ENCODE measurements at places on chromosomes 6 and 20. TPM values are rescaled to one million over a fixed set of nuclear protein-coding genes. Genes with fewer than 3 reads are reported as not detected.

- peaks cover 37% of the 10 kb centered on the region for H3K4me1 ChIP-seq
- no peak overlapping the region for H3K27ac ChIP-seq
- no peaks in the 10 kb centered on the region for H3K27me3 ChIP-seq
- H3K36me3 ChIP-seq, result no peaks in the 10 kb centered on the region
- no peak for DNase-seq
Observed at GRCh38 chr20:62030357-62030756, 35.3 kb downstream of the TAF4 start.

OR2B6 gene
- total RNA-seq, result not detected

GRCh38 chr6:137495703-137496336 is 1.6 kb upstream of the OLIG3 start:
- H3K4me3 ChIP-seq, result no peak overlapping the region
- H3K27ac ChIP-seq, result no peak overlapping the region
- H3K4me1 ChIP-seq, result peaks cover 37% of the 10 kb centered on the region
- H3K36me3 ChIP-seq, result no peaks in the 10 kb centered on the region

GRCh38 chr6:149190224-149190831 is 127.2 kb upstream of the TAB2 start:
- no peaks in the 10 kb centered on the region for H3K4me1 ChIP-seq
- H3K4me3 ChIP-seq, result no peak overlapping the region
- DNase-seq, result no peak
- H3K36me3 ChIP-seq, result no peaks in the 10 kb centered on the region
- H3K27ac ChIP-seq, result no peak overlapping the region

GRCh38 chr6:22774129-22774528 is 204.8 kb downstream of the HDGFL1 start:
- H3K4me3 ChIP-seq, result no peak overlapping the region
- H3K4me1 ChIP-seq, result no peaks in the 10 kb centered on the region

DNA sequence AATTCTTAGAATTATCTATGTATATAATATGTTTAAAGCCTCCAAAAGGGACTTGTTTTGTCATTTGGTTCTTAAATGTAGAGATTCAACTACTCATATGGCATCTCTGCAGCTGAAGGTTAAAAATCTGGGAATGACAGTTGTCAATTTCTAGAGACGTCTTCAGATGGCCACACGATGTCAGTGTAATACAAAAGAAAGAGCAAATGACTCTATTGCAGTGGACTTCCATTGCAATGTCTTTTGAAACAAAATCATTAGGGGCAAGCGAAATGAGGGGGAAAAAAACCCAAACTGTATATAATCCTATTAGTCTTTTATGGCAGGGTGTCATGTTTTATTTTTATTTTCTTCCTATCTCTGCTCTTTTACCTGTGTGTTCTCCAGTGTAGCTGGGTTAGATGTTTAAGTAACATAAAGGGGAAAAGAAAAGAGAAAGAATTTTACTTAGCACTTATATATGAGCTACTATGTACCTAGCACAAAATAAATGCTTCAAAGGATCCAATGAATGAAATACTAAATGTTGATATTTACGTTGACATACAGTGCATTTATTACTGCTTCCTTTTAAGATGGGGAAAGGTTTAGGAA is 26.2 kb downstream of the CCN2 start:
- H3K36me3 ChIP-seq, result no peaks in the 10 kb centered on the region
- no peak for DNase-seq
- no peaks in the 10 kb centered on the region for H3K27me3 ChIP-seq

PDE7B gene
- total RNA-seq, result 8.0 TPM

GRCh38 chr6:108167449-108168089 is 1.7 kb downstream of the NR2E1 start:
- peaks cover 66% of the 10 kb centered on the region for H3K27me3 ChIP-seq
- H3K4me1 ChIP-seq, result peaks cover 54% of the 10 kb centered on the region
- peak overlapping the region; percentile 14 for H3K4me3 ChIP-seq
- DNase-seq, result no peak

COL19A1 gene
- 1.3 TPM for total RNA-seq

SLC35D3 gene
- not detected for total RNA-seq

- DNase-seq, result no peak
- no peak overlapping the region for H3K4me3 ChIP-seq
- no peaks in the 10 kb centered on the region for H3K27me3 ChIP-seq
Observed at GRCh38 chr6:120771019-120771418, 563.3 kb downstream of the TBC1D32 start.

DNA sequence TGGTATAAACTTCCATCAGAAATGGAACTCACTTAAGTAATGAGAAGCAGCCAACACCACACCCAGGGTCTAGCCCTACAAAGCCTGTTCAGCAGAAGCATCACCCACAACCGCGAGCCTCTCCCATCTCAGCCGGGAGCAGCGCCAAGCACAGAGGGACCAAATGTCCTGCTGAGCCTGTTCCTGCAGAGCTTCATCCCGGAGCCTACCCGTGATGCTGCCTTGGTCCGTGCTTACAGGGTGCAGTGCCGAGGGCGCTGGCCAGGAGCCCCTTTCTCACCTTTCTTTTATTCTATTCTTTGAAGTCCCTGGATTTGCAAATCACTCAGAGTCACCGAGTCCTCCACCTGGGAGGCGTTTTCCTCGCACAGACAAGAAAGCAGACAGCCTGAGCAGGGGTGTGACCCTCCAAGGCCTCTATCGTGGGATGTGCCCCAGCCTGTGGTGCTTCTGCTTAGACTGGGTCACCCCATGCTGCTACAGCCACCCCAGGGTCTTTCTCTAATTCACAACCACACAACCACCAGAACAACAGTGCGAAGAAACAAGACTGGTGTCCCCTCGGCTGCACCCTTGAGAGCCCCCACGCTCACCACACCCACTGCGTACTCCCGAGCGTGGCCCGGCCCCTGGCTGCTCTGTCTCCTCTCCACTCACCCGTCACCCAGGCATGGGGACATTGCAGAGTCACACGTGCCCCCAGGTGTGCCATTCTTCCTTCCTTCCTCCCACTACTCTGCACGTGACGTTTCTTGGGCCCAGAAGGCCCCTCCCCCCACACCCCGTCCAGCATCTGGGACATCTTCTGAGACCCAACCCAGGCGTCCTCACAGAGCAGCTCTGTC is 92.2 kb upstream of the MPC1 start:
- no peak for DNase-seq
- no peak overlapping the region for H3K27ac ChIP-seq
- no peaks in the 10 kb centered on the region for H3K4me1 ChIP-seq
- no peak overlapping the region for H3K4me3 ChIP-seq
- no peaks in the 10 kb centered on the region for H3K27me3 ChIP-seq

- no peak overlapping the region for H3K27ac ChIP-seq
- no peak for DNase-seq
- H3K27me3 ChIP-seq, result no peaks in the 10 kb centered on the region
- no peaks in the 10 kb centered on the region for H3K36me3 ChIP-seq
- peaks cover 20% of the 10 kb centered on the region for H3K4me1 ChIP-seq
Observed at GRCh38 chr6:28357036-28357435, 7.3 kb downstream of the ZKSCAN3 start.

- no peaks in the 10 kb centered on the region for H3K36me3 ChIP-seq
- no peak overlapping the region for H3K4me3 ChIP-seq
- peaks cover 54% of the 10 kb centered on the region for H3K4me1 ChIP-seq
Observed at GRCh38 chr6:13524801-13525508, 37.6 kb upstream of the GFOD1 start.

ANKRD66 gene
- total RNA-seq, result not detected

DNA sequence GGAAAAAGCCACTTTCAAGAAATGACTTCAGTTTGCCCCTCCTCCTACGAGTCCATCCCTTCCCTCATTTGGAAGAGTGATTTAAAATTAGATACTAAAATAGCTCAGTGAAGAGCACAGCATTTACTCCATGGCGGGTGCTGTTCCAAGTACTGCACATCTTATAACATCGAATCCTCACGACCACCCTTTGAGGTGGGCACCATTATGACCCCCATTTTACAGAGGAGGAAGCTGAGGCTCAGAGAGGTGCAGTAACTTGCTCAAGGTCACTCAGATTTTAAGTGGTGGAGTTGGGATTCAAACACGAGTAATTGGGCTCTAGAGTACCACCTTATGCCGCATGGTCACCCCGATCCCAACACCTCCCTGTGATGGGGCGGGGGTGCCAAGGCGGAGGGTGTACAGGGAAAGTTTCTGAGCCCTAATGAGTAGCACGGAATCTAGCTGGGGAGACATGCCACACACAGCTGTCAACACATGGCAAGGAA is 25.5 kb downstream of the TTBK1 start:
- peak overlapping the region; percentile 67 for H3K27ac ChIP-seq
- no peak for DNase-seq
- H3K27me3 ChIP-seq, result no peaks in the 10 kb centered on the region
- no peaks in the 10 kb centered on the region for H3K36me3 ChIP-seq
- H3K4me3 ChIP-seq, result no peak overlapping the region

- H3K4me1 ChIP-seq, result no peaks in the 10 kb centered on the region
- no peak overlapping the region for H3K4me3 ChIP-seq
- H3K27ac ChIP-seq, result no peak overlapping the region
- no peaks in the 10 kb centered on the region for H3K27me3 ChIP-seq
- DNase-seq, result no peak
Observed at GRCh38 chr6:159023893-159024292, 20.9 kb downstream of the TAGAP start.

- DNase-seq, result peak; percentile 71
- no peak overlapping the region for H3K27ac ChIP-seq
- no peaks in the 10 kb centered on the region for H3K27me3 ChIP-seq
- H3K4me3 ChIP-seq, result no peak overlapping the region
- H3K4me1 ChIP-seq, result peaks cover 10% of the 10 kb centered on the region
- no peaks in the 10 kb centered on the region for H3K36me3 ChIP-seq
Observed at GRCh38 chr20:62156592-62157386, 13.2 kb downstream of the SS18L1 start.

TAF4 gene
- 11.3 TPM for total RNA-seq

GRCh38 chr20:11520596-11520995 is 397.1 kb upstream of the BTBD3 start:
- no peaks in the 10 kb centered on the region for H3K27me3 ChIP-seq
- H3K4me3 ChIP-seq, result no peak overlapping the region

- peak; percentile 26 for DNase-seq
- H3K27me3 ChIP-seq, result peaks cover 81% of the 10 kb centered on the region
- H3K36me3 ChIP-seq, result no peaks in the 10 kb centered on the region
- peak overlapping the region; percentile 62 for H3K4me3 ChIP-seq
- H3K27ac ChIP-seq, result peak overlapping the region; percentile 53
Observed at GRCh38 chr6:45422503-45423110, 44.9 kb upstream of the SUPT3H start.

SLC22A7 gene
- total RNA-seq, result 0.15 TPM

GRCh38 chr6:131936156-131936555 is 15.0 kb downstream of the CCN2 start:
- H3K4me3 ChIP-seq, result no peak overlapping the region
- H3K27me3 ChIP-seq, result no peaks in the 10 kb centered on the region
- no peak for DNase-seq

- H3K27ac ChIP-seq, result no peak overlapping the region
- no peak overlapping the region for H3K4me3 ChIP-seq
- H3K27me3 ChIP-seq, result no peaks in the 10 kb centered on the region
Observed at GRCh38 chr20:23438661-23439060, 824 bp upstream of the CSTL1 start.

DNA sequence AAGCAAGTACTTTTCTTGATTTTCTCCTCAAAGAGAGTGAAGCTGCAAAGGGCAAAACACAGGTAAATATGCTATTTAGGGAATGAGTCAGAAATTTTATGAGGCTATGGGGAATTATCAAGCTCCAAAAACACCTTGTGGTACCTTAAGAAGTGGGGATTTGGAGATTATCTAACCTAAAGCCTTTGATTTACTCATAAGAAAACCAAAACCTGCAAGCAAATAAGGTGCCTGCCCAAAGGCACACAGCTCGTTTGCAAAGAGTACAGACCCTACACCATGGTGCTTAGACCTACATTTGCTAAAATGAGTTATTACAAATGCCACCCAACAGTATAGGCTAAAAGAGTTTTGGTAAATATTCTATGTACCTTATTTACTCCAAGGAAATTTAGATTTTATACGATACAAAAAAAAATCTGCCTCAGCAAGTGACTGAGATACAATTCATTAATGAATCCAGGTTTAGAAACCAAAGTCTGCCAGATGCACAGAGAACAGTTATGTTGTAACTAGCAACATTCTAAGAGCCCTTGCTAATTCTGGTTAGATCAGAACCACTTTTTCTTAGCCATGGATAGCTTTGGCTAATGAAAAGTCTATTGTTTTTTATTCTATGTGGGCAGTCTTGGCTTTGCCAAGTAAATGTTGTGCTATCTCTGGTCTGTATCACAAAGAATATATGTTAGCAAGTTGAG is 101.5 kb downstream of the KHDC1L start:
- no peaks in the 10 kb centered on the region for H3K36me3 ChIP-seq
- H3K4me1 ChIP-seq, result no peaks in the 10 kb centered on the region
- no peaks in the 10 kb centered on the region for H3K27me3 ChIP-seq
- no peak overlapping the region for H3K4me3 ChIP-seq

DNA sequence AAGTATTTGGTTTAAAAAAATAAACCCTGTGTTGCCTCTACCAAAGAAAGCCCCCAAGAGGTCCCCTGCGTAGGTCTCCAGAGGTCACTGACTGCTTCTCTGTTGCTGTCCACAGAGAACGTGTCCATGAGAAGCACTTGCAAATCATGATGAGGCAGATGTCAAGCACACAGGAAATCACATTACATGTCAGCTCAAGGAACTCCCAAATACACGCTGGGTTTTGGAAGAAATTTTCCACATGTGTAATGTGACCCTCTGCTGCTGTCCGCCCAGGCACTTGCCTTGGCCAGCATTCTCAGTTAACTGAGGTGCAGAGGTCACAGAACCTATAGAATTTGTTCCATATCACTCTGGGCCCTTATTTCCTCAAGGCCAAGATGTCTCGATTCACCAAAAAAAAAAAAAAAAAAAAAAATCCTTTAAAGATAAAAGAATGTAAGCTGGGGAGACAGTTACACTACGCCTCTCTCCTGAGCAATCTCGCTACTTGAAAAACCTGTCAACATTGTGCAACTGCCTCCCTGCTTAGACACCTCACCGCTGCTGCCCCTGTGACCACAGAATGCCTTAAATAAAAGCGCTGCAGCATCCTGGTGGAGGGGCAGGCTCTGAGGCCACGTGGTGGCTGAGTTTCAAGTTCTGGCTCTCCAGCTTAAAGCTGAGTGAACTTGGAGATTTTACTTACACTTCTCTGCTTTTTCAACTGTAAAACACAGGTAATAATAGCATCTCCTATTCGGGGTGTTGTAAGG is 42.3 kb downstream of the SLC22A23 start:
- no peaks in the 10 kb centered on the region for H3K27me3 ChIP-seq
- no peak overlapping the region for H3K4me3 ChIP-seq
- no peak for DNase-seq
- H3K27ac ChIP-seq, result no peak overlapping the region
- H3K4me1 ChIP-seq, result no peaks in the 10 kb centered on the region
- H3K36me3 ChIP-seq, result no peaks in the 10 kb centered on the region

HLA-DRB5 gene
- 12.9 TPM for total RNA-seq

- H3K4me3 ChIP-seq, result no peak overlapping the region
- no peaks in the 10 kb centered on the region for H3K36me3 ChIP-seq
- H3K4me1 ChIP-seq, result no peaks in the 10 kb centered on the region
- H3K27me3 ChIP-seq, result no peaks in the 10 kb centered on the region
- no peak overlapping the region for H3K27ac ChIP-seq
Observed at GRCh38 chr6:40535819-40536380, 51.3 kb downstream of the LRFN2 start.

Data from heart right ventricle (tissue), 16 donors.